K562 (cell line): ENCODE measurements at places on chromosomes 13 and 19. TPM values are rescaled to one million over a fixed set of nuclear protein-coding genes. Genes with fewer than 3 reads are reported as not detected.

GRCh38 chr13:86878781-86879180, 792.4 kb upstream of the SLITRK5 start:
- peak; percentile 11 for DNase-seq
- no peaks in the 10 kb centered on the region for H3K36me3 ChIP-seq
- H3K27ac ChIP-seq, result no peak overlapping the region
- H3K27me3 ChIP-seq, result no peaks in the 10 kb centered on the region
- H3K4me3 ChIP-seq, result no peak overlapping the region
- no peaks in the 10 kb centered on the region for H3K4me1 ChIP-seq

DNA sequence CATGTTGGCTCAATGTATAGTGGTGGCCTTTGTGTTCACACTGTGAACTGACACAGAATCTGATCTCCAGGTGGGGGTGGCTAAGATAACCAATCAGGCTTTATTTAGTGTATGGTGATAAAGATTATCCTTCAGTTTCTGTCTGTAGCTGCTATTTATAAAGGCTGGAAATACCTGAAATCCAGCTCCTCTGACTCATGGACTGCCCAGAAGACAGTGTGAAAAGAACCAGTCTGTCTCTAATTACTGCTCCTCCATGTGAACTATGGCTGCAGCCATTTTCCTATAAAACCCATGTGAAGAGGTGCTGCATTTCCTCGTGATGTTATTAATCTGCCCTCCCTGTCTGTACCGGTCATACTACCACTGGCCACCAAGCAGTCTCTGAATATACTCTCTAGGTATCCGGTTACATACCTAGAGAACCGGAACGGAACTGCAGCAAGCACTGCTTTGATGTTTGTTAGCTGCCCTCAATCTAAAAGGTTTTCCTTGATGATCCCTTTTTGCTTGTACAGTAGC, 238.0 kb downstream of the LHFPL6 start:
- no peak overlapping the region for H3K27ac ChIP-seq

DNA sequence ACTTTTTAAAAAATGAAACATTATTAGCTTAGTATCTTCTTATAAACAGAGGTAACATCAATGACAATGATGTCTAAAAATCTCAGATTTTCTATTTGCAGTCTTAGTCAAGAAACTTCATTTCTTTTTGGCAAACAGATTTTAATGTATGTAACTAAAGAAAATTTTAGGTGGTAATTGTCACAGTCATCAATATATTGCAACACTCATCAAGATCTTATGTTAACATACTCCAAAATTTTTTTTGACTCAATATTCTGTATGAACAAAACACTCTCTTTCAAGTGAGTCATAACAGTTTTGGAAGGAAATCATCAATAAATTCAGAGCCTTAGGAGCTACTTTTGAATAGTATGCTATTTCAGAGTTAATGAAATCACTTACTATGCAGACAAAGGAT, 1507.6 kb downstream of the SLITRK1 start:
- no peak overlapping the region for H3K27ac ChIP-seq
- DNase-seq, result no peak
- no peaks in the 10 kb centered on the region for H3K27me3 ChIP-seq
- H3K4me1 ChIP-seq, result no peaks in the 10 kb centered on the region
- H3K36me3 ChIP-seq, result no peaks in the 10 kb centered on the region

BORA gene
- 12.2 and 12.5 TPM in 2 replicates for total RNA-seq

- peaks cover 9% of the 10 kb centered on the region; the same call in 2 of the 3 replicates for H3K36me3 ChIP-seq
- peak overlapping the region; percentile 79 for H3K27ac ChIP-seq
- no peak for DNase-seq
- H3K4me3 ChIP-seq, result peak overlapping the region; percentile 93
- peaks cover 49% of the 10 kb centered on the region for H3K4me1 ChIP-seq
These were observed 13.0 kb downstream of the CIC start for GRCh38 chr19:42281827-42282762.

- no peak overlapping the region for H3K27ac ChIP-seq
- no peaks in the 10 kb centered on the region for H3K4me1 ChIP-seq
- H3K27me3 ChIP-seq, result no peaks in the 10 kb centered on the region; the same call in 2 of the 3 replicates
- H3K4me3 ChIP-seq, result no peak overlapping the region
- peak; percentile 83 for DNase-seq
- H3K36me3 ChIP-seq, result no peaks in the 10 kb centered on the region
These were observed 42.4 kb downstream of the ADGRE3 start for GRCh38 chr19:14632286-14632685.
